ENCODE measurements at places on chromosomes 5 and 9. TPM values are rescaled to one million over a fixed set of nuclear protein-coding genes. Genes with fewer than 3 reads are reported as not detected.

TMC1 gene
- total RNA-seq: not detected

DNA sequence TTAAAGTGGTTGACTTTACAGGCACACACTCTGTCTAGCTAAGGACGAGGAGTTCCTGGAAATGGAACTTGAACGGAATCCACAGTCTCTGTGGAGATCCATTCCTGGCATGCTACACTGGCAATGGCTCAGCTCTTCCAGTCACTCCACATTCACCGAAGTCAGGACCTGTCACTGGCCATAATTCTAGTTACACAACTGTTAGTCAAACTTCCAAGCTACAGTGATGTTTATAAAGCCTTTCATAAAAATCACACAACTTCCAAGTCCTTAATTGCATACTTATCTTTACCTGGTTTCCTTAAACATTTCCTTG, 15.7 kb downstream of the CDC14B start:
- H3K27ac ChIP-seq: no peak overlapping the region
- peaks cover under 1% of the 10 kb centered on the region for H3K27me3 ChIP-seq
- H3K36me3 ChIP-seq: no peaks in the 10 kb centered on the region
- no peak overlapping the region for H3K4me3 ChIP-seq

SPATA6L gene
- total RNA-seq: not detected

OLFML2A gene
- total RNA-seq: not detected

C9orf78 gene
- 59.9 TPM for total RNA-seq

- H3K4me3 ChIP-seq: no peak overlapping the region
- no peaks in the 10 kb centered on the region for H3K36me3 ChIP-seq
- H3K4me1 ChIP-seq: peaks cover 2% of the 10 kb centered on the region
- no peaks in the 10 kb centered on the region for H3K27me3 ChIP-seq
- no peak for DNase-seq
Observed at GRCh38 chr5:154977409-154977808, 36.1 kb upstream of the KIF4B start.

SPINK13 gene
- total RNA-seq: not detected

WDR41 gene
- total RNA-seq: 32.6 TPM

SLC22A4 gene
- total RNA-seq: 1.1 TPM

ANKRD34B gene
- not detected for total RNA-seq

TMEM252 gene
- total RNA-seq: not detected

CLIC3 gene
- not detected for total RNA-seq

- H3K27me3 ChIP-seq: peaks cover 33% of the 10 kb centered on the region
- H3K4me1 ChIP-seq: no peaks in the 10 kb centered on the region
- H3K27ac ChIP-seq: no peak overlapping the region
Observed at GRCh38 chr5:127335381-127335780, 44.8 kb downstream of the MEGF10 start.

DNA sequence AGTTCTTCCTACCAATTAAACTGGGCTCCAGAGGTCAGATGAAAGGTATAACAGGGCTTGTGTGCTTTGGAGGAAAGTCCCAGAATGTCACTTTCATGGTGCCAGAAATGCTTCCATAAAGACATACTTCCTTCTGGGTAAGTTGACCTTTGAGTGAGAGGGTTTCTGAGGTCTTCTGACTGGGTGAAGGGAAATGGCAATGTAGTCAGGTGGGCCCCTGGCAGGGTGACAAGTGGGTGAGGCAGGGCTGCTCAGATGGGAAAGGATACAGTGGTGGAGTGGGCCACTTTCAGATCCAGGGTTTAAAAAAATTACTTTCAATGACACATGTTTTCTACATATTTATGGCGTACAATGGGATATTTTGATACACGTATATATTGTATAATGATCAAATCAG, 136.5 kb upstream of the PITX1 start:
- peaks cover 28% of the 10 kb centered on the region for H3K27me3 ChIP-seq
- H3K27ac ChIP-seq: no peak overlapping the region
- DNase-seq: no peak
- no peaks in the 10 kb centered on the region for H3K4me1 ChIP-seq

GRCh38 chr5:143671674-143672569, 140.0 kb upstream of the HMHB1 start:
- H3K36me3 ChIP-seq: no peaks in the 10 kb centered on the region
- no peak overlapping the region for H3K27ac ChIP-seq
- peaks cover 10% of the 10 kb centered on the region for H3K27me3 ChIP-seq
- no peaks in the 10 kb centered on the region for H3K4me1 ChIP-seq
- H3K4me3 ChIP-seq: no peak overlapping the region

DNA sequence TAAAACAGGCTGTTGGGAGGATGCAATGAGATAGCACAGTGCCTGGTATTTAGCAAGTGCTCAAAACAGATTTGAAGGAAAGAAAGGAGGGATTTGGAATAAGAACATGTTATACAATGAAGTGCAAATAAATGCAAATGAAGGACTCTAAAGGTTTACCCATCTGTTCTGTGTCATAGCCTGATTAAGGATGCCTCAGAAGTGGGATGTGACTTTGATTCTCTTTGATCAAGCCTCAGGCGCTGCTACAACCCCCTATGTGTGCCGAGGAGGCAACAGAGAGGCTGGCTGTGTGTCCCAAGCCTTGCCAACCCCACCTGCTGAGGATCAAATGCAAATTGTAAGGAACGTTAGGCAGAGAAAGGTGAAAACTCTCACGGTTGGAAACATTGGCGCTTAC, 27.2 kb downstream of the GGTA1 start:
- no peak for DNase-seq
- H3K4me1 ChIP-seq: no peaks in the 10 kb centered on the region
- H3K27ac ChIP-seq: no peak overlapping the region
- H3K27me3 ChIP-seq: peaks cover 37% of the 10 kb centered on the region

DNA sequence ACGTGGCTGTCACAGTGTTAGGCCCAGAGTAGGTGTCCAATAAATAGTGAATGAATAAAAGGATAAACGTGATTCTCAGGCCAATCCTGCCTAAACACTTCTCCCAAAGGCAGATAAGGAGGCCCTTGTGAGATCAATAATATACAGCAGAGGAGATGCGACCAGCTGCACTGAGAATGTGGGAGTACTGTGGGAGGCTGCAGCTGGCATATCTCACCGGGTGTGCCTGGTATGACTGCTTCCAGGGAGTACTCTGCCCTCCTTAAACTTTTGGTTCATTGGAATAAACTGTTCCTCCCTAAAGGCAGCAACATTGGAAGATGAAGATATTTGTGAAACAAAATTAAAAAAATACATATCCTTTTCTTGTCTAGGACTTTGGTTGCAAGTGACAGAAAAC, 57.1 kb upstream of the PTPN3 start:
- H3K4me3 ChIP-seq: no peak overlapping the region
- DNase-seq: no peak
- no peaks in the 10 kb centered on the region for H3K36me3 ChIP-seq
- H3K4me1 ChIP-seq: no peaks in the 10 kb centered on the region
- peaks cover 10% of the 10 kb centered on the region for H3K27me3 ChIP-seq

DNA sequence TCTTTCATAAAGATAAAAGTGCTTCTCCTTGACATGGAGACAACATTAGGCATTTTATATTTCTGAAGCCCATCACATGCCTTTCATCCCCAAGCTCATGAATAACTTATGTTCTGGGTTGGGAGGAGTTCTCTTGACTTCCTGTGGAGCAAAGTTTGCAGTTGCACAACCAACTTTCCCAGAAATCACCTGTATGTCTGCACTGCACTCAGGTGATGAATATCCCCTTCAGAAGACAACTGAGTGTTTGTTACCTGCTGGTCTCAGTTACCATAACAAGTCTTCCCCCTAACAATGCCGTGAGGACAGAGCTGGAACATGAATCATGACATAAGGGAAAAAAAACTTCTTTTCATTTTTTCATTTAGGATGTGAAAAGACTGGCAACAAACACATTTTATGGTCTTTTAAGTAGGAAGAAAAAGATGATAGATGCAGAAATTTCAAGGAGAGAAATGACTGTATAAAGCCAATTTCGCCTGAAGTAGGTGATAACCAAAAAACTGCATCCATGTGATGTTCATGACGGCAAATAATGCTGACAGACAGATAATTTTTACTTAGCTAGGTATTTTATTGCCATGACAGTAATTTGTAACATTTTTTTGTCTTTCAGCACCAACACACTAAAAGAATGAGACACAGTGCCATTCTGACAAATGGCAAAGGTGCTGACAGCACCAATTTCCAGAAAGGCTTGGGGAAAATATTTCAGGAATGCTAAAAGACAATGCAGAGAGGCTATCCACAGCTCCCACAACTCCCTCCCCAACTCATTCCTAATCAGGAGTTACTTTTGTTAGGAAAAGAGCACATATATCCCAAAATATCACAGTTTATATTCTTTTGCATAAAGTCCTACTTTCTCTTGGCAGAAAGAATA, 656.3 kb downstream of the PRELID2 start:
- H3K4me1 ChIP-seq: no peaks in the 10 kb centered on the region
- no peak overlapping the region for H3K4me3 ChIP-seq
- H3K27ac ChIP-seq: no peak overlapping the region
- no peaks in the 10 kb centered on the region for H3K27me3 ChIP-seq
- DNase-seq: no peak

SNCAIP gene
- total RNA-seq: not detected

GRCh38 chr9:110707419-110707818, 38.8 kb downstream of the MUSK start:
- no peaks in the 10 kb centered on the region for H3K36me3 ChIP-seq
- H3K27ac ChIP-seq: no peak overlapping the region
- no peak overlapping the region for H3K4me3 ChIP-seq

DNA sequence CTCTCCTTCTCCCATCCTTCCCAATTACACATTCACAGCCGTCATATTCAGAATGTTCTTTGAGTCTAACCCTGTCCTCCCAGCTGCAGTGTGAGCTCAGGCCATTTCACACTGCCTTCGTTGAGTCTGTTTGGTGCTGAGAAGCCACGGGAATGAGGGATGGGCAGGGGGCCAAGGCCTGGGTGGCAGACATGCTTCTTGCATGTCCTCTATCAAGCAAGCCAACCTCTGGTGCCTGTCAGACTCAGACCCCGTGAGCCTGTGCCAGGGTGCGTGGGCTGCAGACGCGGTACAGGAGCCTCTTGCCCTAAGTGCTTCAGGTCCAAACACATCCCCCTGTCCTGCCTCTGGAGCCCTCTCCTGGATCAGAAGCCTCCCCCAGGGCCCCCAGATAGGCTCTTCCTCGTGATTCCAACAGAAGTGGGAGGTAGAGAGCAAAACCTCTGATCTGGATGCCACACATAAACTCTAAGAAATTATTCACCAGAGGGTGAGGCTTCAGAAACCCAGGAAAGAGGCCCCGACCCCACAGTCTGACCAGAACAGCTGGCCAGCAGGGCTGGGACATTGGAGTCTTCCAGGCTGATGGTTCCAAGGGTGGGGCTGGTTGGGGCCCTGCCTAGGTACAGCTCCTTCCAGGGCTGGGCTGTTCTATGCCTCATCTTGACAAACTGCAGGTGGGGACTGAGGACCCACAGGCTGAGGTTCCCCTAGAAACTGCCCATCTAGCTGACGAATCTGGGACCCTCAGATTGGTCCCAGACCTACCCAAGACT, 46.7 kb upstream of the CDKN2AIPNL start:
- H3K27me3 ChIP-seq: peaks cover 15% of the 10 kb centered on the region
- no peak overlapping the region for H3K4me3 ChIP-seq
- no peaks in the 10 kb centered on the region for H3K36me3 ChIP-seq

DNA sequence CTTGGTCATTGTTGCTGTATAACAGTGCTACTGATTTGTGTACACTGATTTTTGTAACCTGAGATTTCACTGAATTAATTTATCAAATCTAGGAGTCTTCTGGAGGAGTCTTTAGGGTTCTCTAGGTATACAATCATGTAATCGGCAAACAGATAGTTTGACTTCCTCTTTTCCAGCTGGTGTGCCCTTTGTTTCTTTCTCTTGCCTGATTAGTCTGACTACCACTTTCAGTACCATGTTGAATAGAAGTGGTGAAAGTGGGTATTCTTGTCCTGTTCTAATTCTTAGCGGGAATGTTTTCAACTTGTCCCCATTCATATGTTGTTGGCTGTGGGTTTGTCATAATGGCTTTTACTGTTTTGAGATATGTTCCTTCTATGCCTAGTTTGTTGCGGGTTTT, 24.7 kb upstream of the RANBP6 start:
- no peak overlapping the region for H3K27ac ChIP-seq
- no peaks in the 10 kb centered on the region for H3K4me1 ChIP-seq
- no peak for DNase-seq
- H3K27me3 ChIP-seq: peaks cover 43% of the 10 kb centered on the region
- H3K4me3 ChIP-seq: no peak overlapping the region

ADAMTS13 gene
- total RNA-seq: 1.3 TPM

MRPS27 gene
- 98.7 TPM for total RNA-seq

DNA sequence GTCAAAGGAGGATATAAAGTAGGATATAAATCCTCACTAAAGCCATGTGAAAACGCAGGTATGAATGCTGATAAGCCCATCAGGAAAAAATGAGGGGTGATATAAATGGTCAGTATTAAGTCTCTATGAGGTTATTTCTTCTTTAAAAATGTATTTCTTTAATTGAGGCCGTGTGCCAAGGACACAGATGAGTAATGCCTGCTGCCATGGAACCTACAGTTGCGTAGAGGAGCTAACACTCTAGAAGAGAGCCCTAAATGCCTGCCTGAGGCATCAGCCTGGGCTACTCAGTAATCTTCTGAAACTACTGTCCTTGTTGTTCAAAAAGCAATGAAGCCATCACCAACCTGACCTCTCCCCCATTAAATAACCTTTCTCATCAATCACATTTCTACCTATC, 84.9 kb downstream of the KLHL3 start:
- no peaks in the 10 kb centered on the region for H3K27me3 ChIP-seq
- H3K4me3 ChIP-seq: no peak overlapping the region
- no peaks in the 10 kb centered on the region for H3K4me1 ChIP-seq
- DNase-seq: no peak
- H3K27ac ChIP-seq: no peak overlapping the region

PITX1 gene
- 0.78 TPM for total RNA-seq
